ENCODE measurements at places on chromosomes 7 and 10.

DNA sequence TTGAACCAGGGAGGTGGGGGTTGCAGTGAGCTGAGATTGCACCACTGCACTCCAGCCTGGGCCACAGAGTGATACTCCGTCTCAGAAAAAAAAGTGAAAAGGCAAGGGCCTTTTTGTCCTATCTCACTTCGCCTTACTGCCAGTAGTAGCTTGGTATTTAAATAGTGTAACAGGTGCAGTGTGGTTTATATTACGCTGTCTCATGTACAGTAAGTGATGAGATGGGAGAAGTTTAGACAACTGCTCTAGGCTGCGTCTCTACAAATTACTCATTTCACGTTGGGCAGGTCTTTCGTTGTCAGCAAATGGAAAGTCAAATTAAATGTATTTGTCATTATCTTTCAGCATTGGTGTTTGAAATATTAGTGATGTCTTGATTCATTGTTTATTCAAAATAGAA, 15.5 kb upstream of the PFKFB3 start:
- peak; percentile 49 for DNase-seq

- no peak for DNase-seq
Measured at GRCh38 chr7:1934756-1935155, 264.7 kb downstream of the ELFN1 start.

DNA sequence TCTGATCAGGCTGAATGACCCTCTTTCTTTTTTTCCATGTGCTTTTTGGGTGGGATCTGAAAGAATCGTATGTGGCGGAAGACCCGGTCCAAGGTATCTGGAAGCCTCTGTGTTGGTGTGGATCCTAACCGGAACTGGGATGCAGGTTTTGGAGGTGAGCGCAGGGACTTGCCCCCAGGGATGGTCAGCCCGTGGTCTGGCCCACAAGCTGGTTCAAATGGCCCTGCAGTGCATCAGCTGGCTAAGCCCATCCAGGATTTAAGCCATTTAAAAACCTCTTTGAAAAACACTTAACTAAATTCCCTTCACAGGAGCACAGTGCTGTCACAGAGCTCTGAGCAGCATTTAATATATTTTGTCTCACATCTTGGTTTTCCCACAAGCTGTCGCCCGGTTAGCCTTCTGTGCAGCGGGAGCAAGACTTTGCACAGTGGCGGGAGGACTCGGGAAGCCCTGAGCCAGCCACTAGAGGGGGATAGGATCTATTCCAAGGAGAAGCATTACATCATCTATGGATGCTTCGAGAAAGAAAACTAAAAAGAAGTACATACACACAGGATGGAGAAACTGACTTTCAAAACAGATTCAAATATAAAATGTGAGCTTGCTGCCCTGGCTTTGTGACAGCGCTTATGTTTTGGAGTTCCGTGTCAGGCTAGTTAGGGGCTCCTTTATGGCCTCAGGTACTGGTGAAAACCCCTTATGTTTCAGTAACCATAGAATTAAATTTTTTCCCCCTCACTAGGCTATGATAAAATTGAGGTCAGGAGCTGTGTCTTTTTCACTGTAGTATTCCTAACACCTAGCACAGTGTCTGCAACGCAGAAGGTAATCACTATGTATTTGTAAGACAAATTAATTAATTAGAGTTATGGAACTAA, 11.3 kb downstream of the CPA2 start:
- no peak for DNase-seq

- no peak for DNase-seq
Measured at GRCh38 chr10:66466622-66467021, 459.2 kb upstream of the LRRTM3 start.

GRCh38 chr7:105024734-105025133, 10.7 kb downstream of the KMT2E start:
- DNase-seq, result no peak

GRCh38 chr7:134154581-134155130, 27.5 kb downstream of the LRGUK start:
- no peak for DNase-seq

DNA sequence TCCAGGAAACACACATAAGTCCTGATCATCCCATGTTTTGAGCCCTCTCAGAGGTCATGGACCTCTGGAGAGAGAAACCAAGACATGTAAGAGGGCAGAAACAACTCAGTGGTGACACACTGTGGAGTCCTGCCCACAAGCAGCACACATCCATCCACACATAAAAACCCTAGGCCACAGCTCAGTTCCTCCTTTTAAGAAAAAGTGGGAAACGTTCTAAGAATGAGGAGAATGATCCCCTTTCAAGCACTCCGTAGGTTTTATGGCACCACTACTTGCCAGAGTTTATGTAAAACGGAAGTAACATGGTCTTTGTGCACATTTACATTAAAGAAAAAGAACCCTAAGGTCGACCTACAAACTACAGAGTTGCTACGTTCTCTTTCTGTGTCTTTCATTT, 19.9 kb downstream of the ATAD1 start:
- DNase-seq, result no peak

DNA sequence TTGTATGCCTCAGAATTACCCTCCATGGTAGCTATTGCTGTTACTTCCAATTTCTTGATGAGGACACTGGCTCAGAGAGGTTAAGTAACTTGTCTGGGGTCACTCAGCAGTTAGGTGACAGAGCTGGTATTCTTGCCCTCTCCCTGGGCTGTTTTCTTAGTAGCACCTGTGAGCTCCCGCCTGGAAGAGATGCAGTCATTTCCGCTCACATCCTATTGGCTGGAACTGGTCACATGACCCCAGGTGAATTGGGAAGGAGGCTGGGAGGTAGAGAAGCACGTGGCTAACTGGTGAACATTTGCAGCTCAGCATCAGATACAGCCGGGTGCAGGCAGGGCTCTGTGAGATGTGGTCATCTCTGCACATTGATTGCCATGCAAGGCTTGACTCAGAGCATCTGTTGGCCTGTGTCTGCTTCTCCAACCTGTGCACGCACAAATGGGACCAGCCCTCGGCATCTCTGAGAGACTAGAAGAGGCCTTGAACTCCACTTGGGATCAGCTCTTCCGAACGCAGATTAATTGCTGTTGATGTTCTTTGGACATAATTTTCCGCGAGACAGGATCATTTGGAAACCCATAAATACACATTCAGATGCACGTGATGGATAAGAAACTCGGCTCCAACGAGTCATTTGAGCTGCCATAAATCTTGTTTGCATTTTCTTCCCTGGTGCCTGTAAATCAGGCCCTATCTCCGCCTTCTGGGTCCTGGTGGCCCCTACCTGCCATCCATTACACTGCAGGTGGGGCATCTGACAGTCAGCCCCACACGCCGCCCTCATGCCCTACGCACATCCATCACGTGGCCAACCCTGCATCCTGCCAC, 42.8 kb downstream of the MYL10 start:
- DNase-seq, result no peak

GRCh38 chr10:60823324-60823723, 45.0 kb downstream of the CDK1 start:
- DNase-seq, result no peak

DNA sequence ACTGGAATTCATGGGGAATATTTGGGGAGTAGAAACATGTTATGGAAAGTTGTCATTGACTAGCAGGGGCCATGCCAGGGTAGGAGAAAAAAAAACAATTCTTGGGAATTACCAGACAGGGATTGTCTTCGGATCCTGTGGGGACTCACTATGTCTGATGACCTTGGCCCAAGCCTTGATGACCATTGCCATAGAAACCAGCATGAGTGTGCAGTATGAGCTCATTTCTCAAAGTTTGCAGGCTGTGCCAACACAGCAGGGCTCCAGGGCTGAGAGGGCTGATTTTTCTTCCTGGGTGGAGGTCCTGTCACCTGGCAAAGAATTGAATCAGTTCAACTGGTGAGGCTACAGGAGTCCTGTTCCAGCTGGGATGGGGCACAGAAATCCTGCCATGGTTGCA, 198.3 kb downstream of the ADRA2A start:
- no peak for DNase-seq

GRCh38 chr7:139567647-139568345, 44.3 kb downstream of the CLEC2L start:
- no peak for DNase-seq

GRCh38 chr7:117769085-117769484, 104.2 kb downstream of the CTTNBP2 start:
- no peak for DNase-seq

DNA sequence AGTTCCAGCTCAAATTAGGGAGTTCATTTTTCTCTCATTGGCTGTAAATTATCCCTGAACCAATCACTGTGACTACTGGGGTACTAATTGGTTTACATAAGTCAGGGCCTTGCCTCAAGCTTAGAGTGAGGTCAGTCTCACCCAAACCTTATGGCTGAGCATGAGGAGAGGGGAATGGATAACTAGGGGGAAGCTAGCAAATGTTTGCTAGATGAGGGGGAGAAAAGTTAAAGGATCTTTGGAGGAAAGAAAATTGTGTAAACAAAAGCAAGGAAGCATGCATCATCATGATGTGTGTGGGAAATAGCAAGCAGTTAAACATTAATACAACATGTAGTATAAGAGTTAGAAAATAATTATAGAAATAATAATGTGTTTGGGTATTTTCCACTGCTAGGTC, 121.9 kb downstream of the BBS9 start:
- DNase-seq, result no peak

DNA sequence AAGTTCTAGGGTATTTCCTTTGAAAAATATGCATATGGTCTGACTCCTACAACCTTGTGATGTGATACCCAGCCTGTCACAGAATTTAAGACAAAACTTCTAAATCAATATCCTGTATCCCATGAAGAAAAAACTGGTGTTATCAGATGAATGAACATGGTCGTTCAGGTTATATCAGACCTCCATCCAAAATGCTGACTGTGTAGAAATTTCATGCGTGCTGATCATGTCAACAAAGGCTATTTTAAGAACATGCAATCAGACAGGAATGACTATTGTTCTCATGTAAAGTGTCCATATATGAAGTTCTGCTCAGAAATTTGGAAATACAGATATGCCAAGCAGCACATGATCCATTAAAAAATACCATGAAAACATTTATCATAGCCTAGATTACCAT, 62.3 kb downstream of the NEBL start:
- no peak for DNase-seq

DNA sequence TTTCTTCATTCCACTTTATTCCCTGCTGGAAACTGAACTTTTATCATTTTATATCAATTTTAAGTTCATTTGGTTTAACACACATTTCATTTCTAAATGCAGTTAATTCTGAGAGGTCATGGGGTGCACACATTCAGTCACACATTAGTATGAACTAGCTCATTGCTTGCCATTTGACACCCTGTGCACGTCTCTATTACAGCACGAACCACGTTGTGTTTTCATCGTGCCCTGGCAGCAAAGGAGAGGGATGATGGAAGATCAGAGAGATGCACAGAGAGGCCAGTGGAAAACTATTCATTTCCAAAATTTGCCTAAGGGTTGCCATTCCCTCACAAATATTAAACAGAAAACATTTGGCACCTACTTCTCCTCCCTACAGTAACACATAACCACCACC, 45.4 kb downstream of the CTNNA3 start:
- no peak for DNase-seq

- no peak for DNase-seq
Measured at GRCh38 chr7:150784954-150785353, 15.2 kb downstream of the TMEM176B start.

DNA sequence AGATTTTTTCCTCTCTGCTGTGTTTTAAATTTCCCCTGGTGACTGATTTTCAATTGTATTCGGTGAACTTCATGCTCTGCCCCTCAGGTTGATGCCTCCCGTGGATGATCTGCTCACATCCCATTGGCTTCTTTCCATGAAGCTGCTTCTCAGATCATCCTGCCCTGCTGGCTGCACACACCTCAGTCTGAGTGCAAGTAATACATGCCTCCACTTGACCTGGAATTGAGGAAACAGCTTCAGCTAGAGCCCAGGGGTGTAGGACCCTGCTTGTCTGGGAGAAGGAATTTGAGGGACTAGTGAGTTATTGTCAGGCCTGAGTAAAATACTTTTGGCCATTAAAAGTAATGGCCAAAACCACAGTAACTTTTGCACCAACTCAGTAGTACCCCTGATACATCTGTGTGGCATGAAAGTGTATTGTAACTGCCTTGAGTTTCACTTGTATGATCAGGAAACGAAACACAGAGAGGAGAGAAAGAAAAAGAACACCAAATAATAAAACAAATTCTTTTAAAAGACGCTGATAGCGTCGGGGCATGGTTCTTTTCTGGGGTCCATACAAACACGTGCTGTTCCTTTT, 49.4 kb downstream of the SPAM1 start:
- DNase-seq, result no peak

DNA sequence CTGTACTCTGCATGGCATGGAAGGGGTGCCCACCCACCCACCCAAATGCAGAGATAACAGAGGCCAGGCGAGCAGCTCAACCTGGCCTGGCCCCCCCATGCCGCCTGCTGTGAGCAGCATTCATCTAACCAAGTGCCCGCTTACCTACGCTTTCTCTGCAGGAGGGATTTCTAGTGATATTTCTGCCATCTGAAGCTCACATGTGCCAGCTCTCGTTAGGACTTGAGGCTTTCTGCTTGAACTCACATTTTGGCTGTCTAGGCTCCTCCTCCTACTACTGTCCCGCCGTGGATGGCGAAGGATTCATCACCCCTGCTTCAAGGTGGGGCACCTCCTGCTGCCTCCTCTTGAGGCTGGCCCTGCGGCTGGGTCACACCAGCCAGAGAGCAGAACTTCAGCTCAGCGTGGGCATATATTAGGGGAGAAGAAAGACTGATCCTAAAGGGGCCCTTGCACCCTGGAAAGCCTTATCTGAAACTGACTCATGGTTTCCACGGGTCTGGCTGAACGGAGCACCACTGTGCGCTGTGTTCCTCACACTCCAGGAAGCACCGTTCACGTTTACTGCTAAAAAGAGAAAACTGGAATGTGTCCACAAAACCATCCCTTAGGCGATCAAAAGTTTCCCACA, 45.5 kb downstream of the CTBP2 start:
- DNase-seq, result no peak

DNA sequence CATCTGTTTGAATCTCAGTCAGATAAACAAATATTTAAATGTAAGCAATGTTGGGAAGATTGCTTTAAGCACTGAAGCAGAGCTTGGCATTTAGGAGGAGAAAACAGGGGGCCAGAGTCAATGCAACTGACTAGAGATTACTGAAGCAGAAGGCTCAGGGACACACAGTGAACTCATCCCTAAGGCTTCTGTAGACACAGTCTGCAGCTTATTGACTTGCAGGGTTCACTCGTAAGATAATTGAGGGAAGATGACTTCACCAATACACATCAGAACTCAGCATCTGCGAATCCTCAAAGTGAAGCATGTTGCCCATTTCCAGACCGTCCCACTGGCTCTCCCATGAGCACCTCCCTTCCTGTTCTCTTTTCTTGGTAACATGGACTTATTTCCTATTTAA, 363.4 kb upstream of the PFKP start:
- no peak for DNase-seq

Measured in T-helper 1 cell (primary cell).